ENCODE measurements at places on chromosomes 1 and 21.

GRCh38 chr21:31220575-31220974, 123.5 kb downstream of the TIAM1 start:
- no peak for DNase-seq

GRCh38 chr1:33005838-33006421, 30.8 kb downstream of the AK2 start:
- DNase-seq, result no peak

DNA sequence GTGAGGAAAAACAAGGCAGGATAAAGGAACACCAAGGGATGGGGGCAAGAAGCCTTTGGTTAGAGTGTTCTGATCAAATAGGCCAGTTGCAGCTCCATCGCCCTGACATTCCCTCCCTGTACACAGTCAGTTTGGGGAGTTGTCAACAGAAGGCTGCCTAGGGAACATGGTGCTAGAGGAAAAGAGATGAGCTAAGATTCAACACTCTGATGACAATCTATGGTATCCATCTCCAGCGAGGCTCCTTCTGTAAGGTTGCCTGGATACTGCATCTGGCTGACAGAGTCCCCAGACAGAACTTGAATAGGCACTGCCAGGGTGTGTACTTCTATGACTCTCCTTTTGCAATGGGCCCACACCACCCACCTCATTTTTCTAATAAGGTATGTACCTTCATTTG, 11.2 kb upstream of the SLAMF9 start:
- no peak for DNase-seq

- peak; percentile 8 for DNase-seq
Measured at GRCh38 chr1:228284148-228284495, 76.3 kb downstream of the OBSCN start.

- DNase-seq, result no peak
Measured at GRCh38 chr1:241525026-241525425, 5.5 kb upstream of the FH start.

DNA sequence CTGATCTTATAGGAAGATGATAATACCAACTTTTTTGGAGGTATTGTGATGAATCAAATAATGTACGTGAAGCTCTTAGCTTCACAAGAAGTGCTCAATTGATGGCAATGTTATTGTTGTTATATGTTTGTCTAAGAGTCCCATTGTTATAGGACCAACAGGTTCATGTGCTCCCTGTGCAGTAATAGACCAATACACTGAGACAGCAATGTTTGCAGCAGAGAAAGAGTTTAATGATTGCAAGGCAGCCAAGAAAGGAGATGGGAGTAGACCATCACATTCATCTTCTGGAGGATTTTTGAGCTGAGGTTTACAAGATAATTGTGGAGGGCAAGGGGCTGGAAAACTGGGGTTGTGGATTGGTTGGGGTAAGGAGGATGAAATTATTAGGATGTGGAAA, 143.0 kb downstream of the CNIH3 start:
- DNase-seq, result no peak

- DNase-seq, result no peak
Measured at GRCh38 chr1:64967381-64967780, 1.0 kb upstream of the JAK1 start.

GRCh38 chr1:214615109-214615508, 12.1 kb downstream of the CENPF start:
- DNase-seq, result no peak

GRCh38 chr1:225450491-225451191, 22.8 kb upstream of the LBR start:
- DNase-seq, result no peak

DNA sequence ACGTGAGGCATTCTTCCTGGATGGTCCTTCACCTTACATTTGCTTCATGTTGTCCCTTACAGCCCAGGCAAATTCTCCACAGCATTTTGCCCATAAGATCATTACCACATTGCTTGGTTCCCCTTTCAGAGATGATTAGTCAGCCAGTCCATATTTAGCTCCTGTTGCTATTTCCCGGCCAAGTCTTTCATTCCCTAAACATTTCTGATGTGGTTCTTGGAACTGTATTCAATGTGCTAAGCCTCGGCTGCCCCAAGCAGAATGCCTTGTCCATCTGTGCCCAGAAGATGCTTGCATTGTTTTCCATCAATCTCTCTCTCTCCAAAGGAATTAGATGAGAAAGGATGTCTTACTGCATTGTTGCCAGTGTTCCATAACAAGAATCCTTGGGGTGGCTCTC, 420.9 kb upstream of the CAMK1G start:
- no peak for DNase-seq

- no peak for DNase-seq
Measured at GRCh38 chr1:230822092-230822581, 46.2 kb downstream of the C1orf198 start.

DNA sequence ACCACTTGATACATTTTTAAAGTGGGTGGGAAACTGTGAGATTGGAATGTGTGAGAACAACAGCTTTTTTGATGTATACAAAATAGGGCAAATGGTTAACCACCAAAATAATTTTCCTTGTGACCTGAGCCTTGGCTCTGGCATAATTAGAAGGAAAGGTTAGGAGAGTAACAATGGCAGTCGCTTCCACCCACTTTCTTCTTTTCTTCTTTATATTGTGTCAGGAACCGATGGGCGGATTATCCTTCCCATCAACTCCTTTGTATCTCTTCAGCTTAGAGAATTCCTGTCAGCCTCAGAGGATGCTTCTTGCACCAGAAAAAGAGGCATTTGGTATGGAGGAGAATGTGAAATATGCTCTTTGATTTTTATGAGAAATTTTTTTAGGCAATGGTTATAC, 90.6 kb downstream of the SDCCAG8 start:
- no peak for DNase-seq
